Dorsolateral prefrontal cortex (tissue), 122 donors: ENCODE measurements at places on chromosomes 1 and 21.

DNA sequence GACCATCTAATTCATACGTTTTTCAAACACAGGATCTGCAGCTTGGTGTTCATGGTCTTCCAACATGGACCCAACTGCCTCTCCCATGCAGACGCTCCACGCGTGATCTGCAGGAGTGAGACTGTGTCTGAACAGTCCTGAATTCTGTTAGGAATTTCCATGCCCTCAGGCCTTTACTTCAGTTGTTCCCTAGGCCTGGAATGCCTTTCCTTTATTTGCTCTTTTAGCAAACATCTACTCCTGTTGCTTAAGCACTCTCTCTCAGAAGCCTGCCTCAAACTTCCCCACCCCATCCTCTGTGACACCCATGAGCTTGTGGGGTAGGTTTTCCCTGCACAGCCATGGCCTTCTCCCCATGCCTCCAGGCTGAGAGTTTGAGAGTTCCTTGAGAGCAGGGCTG is 73.7 kb downstream of the DMRTB1 start:
- no peak for DNase-seq

GRCh38 chr1:3463013-3463385 is 8.5 kb downstream of the ARHGEF16 start:
- no peak for DNase-seq

DNA sequence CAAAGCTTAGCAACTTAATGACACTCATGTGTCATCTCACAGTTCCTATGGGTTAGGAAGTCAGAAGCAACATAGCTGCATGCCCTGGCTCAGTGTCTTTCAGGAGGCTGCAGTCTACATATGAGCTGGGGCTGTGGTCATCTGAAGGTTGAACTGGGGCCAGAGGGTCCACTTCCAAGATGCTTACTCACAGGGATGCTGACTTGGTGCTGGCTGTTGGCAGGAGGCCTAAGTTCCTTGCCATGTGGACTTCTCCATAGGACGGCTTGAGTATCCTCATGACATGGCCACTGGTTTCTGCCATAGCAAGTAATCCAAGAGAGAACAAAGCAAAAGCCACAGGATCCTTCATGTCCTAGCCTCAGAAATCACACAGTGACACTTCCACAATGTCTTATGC is 12.1 kb upstream of the FAM43B start:
- DNase-seq, result no peak

- no peak for DNase-seq
Measured at GRCh38 chr1:67261680-67262079, 46.0 kb upstream of the IL12RB2 start.

DNA sequence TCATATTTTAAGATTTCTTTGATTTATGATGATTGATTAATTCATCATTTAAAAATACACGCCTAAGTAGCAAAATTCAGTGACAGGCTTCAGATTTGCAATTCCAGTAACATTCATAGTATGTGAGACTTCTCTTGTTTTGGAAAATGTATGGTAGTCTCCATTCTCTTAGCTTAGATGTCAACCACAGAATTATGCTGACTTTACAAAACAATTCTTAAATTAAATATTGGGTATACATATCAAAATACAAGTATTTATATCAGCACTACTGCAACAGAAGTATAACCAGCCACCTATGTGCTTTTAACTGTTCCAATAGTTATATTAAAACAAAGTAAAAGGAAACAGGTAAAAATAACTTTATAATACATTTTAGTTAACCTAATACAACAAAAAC is 1328.6 kb upstream of the ADGRL2 start:
- no peak for DNase-seq

GRCh38 chr1:222653178-222653827 is 35.4 kb downstream of the MIA3 start:
- DNase-seq, result no peak

GRCh38 chr1:109792056-109792831 is 28.5 kb upstream of the EPS8L3 start:
- peak; percentile 72 for DNase-seq

DNA sequence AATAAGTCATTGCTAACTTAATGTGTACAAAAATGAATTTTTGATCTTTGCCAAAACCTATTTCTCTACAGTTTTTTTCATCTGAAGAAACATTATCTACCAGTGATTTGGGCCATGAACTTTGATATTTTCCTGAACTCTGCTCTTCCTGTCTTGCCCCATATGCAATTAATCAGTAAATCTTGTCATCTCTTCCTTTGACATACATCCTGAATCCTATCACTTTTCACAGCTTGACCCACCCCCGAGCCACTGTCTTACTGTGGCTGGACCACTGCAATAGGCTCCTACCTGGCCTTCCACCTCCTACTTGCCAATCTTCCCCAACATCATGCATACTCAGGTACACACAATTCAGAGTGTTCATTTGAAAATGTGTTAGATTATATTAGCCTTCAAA is 46.4 kb downstream of the RGS13 start:
- no peak for DNase-seq

DNA sequence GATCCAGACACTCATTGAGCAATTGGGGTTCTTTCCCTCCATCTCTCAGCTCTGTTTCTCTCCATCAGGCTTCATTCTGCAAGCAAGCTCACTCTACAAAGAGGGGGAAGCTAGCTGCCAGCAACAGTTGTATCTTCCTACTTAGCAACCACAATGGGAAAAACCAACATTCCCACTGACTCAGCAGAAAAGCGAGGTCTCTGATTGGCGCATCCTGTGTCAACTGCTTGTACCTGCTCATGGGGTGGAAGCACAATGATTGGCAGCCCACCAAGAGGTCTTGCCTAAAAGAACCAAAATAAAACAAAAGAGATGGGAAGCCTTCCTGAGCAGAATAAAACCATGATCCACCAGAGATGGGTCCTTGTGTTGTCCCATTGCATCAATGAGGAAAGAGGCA is 4.0 kb upstream of the CDA start:
- no peak for DNase-seq

DNA sequence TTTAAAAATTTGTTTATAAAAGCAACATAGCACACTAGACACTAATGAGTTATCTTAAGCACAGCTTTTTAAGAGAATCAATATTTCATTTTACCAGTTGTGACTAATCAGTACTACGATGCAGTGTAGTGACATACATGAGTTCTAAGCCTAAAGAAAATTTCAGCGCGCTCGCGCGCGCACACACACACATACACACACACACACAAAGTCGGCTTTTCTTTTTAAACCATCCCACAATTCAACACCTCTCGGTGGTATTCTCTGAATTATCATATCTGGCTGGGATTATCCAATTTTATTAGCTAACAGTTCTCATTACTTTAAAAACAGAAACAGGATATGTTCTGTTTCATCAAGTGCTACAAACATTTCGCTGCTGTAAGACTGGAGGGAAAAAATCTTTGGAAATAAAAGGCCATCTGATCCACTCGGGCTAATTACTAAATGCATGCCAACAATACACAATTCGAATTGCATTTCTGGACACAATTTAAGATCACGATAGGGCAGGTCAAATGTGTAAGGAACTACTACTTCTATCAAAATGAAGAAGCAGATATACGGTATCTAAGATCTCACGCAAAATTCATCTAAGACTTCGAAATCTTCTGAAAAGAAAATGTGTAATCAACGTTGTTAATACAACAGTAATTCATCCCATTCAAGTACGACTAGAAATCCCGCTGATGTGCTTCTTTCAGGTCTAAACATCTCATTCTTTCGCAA is 1.2 kb downstream of the TUT4 start:
- no peak for DNase-seq

- DNase-seq, result no peak
Measured at GRCh38 chr1:192170196-192170984, 12.1 kb downstream of the RGS18 start.

DNA sequence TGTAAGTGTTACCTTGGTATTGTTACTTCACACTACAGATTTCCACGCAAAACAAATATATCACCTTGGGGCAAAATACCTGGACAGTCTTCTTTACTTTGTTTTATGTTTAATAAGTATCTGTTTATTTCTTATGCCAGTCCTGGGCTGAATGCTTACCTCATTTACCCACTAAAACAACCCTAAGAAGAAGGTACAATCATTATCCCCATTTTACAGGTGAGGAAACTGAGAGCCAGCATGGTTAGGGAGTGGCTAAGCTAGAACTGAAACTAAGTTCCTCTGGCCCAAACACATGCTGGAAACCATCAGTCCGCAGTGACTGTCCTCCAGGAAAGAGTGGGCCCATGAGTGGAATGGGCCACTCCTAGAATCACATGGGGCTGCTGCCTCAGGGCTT is 13.0 kb upstream of the GUCA2B start:
- no peak for DNase-seq

- DNase-seq, result no peak
Measured at GRCh38 chr21:45308194-45309068, 20.7 kb upstream of the POFUT2 start.

- DNase-seq, result peak; percentile 76
Measured at GRCh38 chr1:223142795-223143536, at the start of gene TLR5. TSS of gene TLR5 (minus strand) at chr1:223143248. CDS start at chr1:223113031, 30,217 bp downstream.

DNA sequence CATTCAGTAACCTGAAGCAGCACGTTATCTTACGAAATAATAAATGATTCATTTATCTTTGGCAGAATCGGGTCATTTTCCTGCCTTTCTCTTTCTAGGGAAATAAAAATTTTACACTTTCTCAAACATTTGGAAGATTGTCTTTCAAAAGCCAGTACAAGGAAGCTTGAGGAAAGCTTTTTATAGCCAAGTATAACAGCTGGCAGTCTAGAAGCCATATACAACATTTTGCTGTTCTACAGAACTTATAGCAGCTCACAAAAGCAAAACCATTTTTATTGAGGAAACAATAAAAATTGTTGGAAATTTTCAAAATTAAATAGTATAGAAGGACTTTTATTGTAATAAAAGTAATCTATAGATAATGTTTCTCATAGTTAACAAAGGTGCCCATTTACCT is 448.6 kb downstream of the SMYD3 start:
- DNase-seq, result no peak

- no peak for DNase-seq
Measured at GRCh38 chr1:67338642-67339041, 31.0 kb downstream of the IL12RB2 start.

GRCh38 chr21:45257673-45258341 is 29.9 kb downstream of the POFUT2 start:
- no peak for DNase-seq

DNA sequence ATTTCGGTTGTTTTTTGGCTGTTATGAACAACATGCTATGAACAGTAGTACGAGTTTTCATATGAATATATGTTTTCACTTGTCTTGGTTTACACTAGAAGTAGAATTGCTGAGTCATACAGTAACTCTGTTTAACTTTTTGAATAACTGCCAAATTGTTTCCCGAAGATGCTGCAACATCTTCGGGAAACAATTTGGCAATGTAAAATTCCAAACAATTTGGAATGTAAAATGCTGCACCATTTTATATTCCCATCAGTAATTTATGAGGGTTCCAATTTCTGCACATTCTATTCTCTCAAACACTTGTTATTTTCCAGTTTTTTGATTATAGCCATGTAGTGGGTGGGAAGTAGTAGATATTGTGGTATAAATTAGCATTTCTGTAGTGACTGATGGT is 11.6 kb downstream of the PCBP3 start:
- DNase-seq, result no peak

- DNase-seq, result no peak
Measured at GRCh38 chr1:117623698-117624097, 17.9 kb downstream of the TENT5C start.

DNA sequence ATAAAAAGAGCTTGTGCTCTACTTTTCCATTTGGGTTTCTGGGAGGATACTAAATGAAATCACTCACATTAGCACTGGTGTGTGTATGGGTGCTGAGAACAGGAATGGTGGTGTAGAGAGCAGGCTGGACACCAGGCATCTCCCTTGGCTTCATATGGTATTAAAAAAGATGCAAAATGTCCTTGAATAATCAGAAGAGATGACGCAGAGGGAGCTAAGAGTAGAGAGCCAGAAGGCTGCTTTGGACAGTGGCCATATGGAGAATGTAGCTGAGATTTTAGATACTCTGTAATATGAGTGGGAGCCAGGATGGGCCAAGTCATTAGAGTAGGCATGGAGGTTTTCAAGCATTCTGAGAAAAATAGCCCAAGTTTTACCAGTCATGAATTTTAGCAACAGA is 112.3 kb upstream of the ZRANB2 start:
- DNase-seq, result no peak

DNA sequence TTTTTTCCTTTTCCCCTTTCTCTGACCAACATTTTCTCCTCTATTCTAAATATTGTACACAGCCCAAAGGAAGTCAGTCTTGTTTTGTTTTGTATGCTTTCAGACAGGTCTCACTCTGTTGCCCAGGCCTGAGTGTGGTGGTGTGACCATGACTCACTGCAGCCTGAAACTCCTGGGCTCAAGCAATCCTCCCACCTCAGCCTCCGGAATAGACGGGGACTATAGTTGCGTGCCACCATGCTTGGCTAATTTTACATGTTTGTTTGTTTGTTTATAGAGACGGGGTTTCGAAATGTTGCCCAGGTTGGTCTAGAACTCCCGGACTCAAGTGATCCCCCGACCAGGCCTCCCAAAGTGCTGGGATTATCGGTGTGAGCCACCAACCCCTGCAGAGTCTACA is 72.8 kb downstream of the NRIP1 start:
- DNase-seq, result no peak

DNA sequence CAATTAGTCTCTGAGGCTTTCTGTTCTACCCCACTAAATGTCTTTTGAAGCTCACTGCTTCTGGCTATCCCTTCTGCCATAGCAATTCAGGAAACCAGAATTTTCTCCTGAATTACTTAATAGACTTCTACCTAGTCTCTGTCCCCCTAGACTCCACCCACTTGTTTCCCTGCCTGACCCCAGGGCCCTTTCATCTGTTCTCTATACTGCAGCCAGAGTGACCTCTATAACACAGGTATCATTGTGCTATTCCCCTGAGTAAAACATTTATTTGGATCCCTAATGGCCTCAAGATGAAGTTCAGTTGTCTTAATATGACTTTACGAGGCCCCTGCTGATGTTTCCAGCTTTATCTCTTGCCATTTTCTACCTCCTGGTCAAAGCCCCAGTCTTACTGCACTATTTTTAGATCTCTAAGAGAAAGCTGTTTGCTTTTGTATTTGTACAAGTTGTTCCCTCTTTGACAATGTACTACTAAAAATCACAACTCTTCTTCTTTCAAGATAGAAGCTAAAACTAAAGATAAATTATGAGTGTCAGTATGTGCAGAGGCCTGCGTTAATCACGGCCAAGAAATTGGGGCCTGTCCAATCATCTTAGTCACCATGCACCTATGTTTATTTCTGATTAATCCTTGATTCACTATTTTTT is 54.5 kb downstream of the ATP1B1 start:
- DNase-seq, result no peak

GRCh38 chr1:88526456-88526855 is 157.6 kb upstream of the PKN2 start:
- no peak for DNase-seq

DNA sequence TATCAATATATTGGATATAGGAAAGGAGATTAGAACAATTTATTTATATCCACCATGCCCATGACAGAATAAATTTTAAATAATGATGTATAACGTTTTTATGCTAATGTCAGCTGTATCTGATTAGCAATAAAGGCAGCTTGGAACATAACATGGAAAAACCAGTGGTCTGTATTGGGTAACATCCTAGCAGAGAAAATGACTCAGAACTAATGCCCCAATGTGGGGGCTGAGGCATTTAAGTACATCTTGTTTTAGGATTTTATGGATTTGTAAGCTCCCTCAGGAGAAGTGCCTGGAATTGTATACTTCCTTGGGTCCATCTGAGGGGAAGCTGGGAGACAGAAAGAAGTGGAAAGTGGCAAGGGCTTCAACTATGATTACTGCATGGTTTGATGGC is 82.3 kb downstream of the HMCN1 start:
- no peak for DNase-seq

- DNase-seq, result no peak
Measured at GRCh38 chr21:35297665-35298064, 248.6 kb upstream of the RUNX1 start.

- DNase-seq, result no peak
Measured at GRCh38 chr1:176789571-176790090, 326.7 kb downstream of the PAPPA2 start.
